ENCODE measurements at places on chromosomes 7 and 10.

- no peak for DNase-seq
These were observed 7.7 kb downstream of the GRM8 start for GRCh38 chr7:127245002-127245401.

DNA sequence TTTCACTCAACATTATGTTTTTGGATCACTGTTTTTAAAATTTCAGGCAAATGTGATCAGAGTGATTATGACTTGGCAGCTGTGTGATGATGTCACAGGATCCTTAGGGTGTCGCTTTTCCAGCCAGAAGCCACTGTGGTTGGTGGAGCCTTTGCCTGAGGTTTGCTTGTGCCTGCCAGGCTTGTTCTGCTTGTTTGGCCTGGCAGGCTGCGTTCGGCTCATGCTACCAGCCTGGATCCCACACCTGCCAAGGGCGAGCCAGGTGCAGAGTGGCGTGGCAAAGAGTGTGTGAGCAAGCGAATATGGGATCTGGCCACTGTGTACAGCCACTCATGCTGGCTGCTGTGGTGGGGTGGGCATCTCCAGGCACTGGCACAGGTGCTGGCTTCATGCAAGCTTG lies 55.7 kb downstream of the ADK start:
- peak; percentile 19 for DNase-seq

GRCh38 chr7:135217645-135218509 lies 6.6 kb upstream of the WDR91 start:
- DNase-seq, result no peak

DNA sequence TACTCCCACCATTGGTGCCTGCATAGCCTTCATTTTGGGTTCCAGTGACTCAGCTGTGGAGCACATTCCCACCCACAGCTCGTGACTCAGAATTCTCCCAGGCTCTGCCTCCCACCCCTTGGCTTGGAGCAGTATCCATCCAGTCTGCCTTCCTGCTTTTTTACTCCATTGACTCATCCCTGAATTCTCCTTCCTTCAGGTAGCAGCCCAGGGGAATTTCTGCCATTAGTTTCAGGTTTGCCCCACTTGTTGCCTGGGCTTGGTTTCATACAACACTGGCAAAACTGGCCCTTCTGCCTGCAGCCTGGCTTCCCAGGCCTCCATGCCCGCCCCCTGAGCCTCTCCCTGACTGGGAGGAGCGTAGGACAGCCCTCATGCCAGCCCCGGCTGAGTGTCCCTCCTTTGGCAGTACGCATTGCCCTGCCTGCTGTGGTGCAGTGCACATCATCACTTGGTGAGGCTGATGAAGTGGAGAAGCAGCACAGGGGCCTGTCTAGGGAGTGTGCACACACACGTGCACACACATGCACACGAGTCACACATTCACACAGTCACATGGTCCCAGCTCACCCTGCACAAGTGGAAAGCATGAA lies 55.0 kb downstream of the SNX10 start:
- no peak for DNase-seq

GRCh38 chr10:26437637-26438461 lies at the start of gene APBB1IP:
Gene APBB1IP, plus strand, starts transcription at chr10:26438341. Its CDS starts 53,986 bp downstream, at chr10:26492327.
- peak; percentile 86 for DNase-seq

- DNase-seq, result no peak
These were observed 91.4 kb downstream of the CDK13 start for GRCh38 chr7:40041456-40041855.

DNA sequence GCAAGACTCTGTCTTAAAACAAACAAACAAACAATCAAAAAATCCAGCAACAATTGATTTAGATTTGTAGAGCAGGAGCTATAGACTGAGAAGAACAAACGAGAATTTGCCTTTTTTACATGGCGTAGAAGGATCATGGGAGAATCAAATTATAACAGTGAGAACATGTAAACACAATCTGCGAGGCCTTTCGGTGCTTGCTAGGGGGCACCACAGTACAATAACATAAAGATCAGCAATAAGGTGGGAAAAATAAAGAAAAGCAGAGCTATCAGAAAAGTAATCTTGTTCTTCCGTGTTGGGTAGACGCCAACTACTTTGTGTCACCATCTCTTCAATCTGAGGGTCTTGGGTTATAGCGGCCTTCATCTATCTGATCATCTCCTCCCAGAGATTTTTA lies 82.2 kb downstream of the NOD1 start:
- DNase-seq, result no peak

GRCh38 chr10:90911133-90912051 lies 9.5 kb downstream of the ANKRD1 start:
- peak; percentile 30 for DNase-seq

- no peak for DNase-seq
These were observed 32.8 kb downstream of the TMEM60 start for GRCh38 chr7:77765481-77765880.

DNA sequence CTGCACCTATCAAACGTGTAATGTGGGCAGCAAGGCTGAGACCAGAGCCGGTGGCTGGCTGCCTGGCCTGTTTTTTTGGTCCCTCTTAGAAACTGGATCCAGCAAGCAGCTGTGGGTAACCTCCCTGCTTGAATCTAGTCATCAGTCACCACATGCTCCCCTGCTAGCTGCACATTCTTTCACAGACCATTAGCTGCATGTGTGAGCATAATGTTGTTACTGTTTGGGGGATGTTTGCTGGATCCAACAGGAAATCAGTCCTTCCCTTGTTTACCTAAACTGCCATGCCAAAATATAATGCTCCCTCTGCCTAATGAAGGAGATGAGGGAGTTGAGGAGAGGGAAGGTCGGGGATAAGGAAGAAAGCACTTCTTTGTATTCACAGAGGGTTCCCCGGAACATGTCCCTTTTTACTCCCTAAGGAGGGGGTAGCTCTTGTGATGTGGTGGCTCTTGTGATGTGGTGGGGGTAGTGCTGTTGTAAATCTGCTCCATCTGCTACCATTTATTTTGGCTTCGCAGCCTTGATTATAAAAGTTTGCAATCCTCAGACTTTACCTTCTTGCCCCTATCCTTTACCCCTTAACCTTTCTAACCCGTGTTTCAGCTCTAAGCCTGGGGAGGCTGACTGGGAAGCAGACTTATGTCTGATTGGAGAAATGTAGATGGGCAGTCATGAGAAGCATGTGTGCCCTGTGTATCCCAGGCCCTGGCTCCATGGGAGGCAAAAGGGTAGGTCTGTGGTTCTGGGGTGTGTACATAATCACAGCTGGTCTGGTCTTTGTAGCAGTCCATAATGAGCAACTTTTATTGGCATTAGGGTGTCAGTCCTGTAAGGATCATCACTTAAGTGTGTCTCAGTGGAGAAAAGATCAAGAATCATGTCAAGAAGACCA lies 20.8 kb downstream of the LOXL4 start:
- DNase-seq, result peak; percentile 68

DNA sequence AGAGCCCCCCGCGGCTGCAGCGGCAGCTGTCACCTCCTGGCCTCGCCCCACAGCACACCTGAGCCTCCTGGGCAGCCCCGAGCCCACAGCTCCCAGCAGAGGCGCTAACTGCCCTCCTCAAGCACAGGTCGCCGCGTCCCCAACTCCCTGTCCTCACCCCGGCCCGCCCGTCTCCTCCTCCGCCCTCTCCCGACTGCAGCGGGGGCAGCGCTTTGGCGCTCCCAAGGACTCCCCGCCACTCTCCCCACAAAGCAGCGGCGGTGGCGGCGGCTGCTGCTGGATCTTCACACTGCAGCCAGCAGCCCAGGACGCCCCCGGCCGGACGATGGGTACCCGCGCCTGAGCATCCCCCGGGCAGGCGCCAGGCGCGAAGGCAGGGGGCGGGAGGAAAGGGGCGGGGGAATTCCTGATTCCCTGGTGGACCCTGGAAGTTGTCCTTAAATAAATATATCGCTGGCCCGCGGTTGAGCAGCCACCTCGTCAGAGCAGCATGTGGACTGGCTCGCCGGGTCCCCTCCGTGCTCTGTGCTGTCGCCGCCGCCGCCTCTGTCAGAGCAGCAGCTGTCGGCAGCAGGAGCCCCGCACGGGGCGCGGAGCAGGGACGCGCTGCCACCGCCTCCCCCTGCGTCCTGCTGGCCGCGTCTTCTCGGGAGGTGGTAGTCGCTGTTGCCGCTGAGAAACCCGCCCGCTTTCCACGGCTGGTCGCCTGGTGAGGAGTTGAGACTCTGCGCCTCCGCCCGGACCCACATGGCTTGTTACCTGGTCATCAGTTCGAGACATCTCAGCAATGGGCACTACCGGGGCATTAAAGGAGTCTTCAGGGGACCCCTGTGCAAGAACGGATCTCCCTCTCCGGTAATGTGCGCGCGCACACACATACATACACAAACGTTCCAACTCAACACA lies at the start of gene ZNF804B:
Gene ZNF804B, plus strand, starts transcription at position 471 of the 906 bp plus-strand sequence. Its CDS starts 277 bp downstream, at position 748.
- DNase-seq, result peak; percentile 10

GRCh38 chr10:126928274-126928673 lies 23.0 kb downstream of the DOCK1 start:
- DNase-seq, result no peak

GRCh38 chr7:7185371-7185989 lies 3.1 kb downstream of the C1GALT1 start:
- no peak for DNase-seq

DNA sequence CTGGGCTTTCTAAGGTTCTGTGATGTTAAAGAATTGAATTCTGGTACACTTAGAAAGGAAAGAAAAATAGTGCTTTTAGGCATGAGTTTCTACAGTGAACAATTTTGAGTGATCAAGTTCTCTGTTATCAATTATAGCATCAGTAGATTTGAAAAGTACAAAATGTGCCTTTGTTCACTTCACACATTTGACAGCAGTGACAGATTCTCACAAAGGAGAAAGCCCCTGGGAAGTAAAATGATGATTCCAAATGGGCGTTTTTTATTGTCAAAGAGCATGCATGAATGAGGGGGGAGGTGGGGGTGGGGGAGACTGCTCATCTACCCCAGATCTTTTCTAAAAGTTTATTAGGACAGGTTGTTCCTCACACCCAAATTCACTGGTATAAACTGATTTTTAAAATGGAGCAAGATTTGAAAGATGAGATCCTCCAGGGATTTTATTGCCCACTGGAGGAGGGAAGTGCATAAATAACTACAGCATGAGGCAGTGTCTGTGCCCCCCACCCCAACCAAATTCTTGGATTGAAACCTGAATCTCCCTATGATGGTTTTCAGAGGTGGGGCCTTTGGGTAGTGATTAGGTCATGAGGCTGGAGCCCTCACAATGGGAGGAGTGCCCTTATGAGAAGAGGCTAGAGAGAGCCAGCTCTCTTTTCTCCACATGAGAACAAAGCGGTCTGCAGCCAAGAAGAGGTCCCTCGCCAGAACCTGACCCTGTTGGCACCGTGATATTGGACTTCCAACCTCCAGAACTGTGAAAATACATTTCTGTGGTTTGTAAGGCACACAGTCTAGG lies 79.5 kb downstream of the AOAH start:
- no peak for DNase-seq

- no peak for DNase-seq
These were observed 30.9 kb downstream of the GIMAP8 start for GRCh38 chr7:150481186-150481920.

- no peak for DNase-seq
These were observed 32.9 kb upstream of the BPGM start for GRCh38 chr7:134613623-134614347.

DNA sequence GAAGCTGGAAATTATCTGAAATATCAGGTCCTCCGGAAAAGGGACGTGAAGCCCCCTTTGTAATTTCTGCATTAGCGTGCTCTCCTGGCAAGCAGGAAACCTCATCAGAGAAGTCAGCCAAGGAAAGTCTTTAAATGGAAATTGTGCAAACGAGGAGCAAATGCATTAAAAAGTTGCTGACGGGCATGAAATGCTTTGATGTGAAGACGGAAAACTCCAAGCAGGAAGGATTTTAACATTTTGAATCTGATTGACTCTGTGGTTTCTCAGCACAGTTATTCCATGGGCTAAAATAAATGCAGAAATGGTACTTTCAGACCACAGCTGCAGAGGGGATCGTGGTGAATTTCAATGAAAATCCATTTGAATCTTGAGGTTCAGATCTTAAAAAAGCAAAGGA lies 167.8 kb downstream of the AHR start:
- DNase-seq, result no peak

DNA sequence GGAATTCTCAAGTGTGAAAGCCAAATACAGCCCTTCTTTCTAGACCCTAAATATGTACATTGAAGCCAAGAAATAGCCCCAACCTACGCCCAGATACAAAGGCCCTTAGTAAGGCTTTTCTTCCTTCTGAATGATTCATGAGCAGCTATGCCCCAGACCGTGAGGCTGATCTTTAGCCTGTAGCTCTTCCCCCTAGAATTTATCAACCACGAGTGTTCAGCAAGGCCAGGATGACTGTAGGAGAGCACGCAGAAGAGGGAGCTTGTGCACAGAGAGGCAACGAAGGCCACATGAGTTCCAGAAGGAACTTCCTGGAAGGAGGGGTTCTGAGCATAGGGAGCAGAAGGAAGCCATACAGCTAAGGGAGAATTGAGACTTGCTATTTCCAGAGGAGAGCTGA lies 53.0 kb upstream of the HABP2 start:
- no peak for DNase-seq

- no peak for DNase-seq
These were observed 25.9 kb downstream of the ADAMTS14 start for GRCh38 chr10:70698211-70698610.

GRCh38 chr10:76311752-76312636 lies 880.6 kb downstream of the LRMDA start:
- no peak for DNase-seq

GRCh38 chr10:132299371-132300336 lies 8.1 kb downstream of the STK32C start:
- no peak for DNase-seq

GRCh38 chr10:89609833-89610346 lies 35.2 kb downstream of the PANK1 start:
- no peak for DNase-seq

DNA sequence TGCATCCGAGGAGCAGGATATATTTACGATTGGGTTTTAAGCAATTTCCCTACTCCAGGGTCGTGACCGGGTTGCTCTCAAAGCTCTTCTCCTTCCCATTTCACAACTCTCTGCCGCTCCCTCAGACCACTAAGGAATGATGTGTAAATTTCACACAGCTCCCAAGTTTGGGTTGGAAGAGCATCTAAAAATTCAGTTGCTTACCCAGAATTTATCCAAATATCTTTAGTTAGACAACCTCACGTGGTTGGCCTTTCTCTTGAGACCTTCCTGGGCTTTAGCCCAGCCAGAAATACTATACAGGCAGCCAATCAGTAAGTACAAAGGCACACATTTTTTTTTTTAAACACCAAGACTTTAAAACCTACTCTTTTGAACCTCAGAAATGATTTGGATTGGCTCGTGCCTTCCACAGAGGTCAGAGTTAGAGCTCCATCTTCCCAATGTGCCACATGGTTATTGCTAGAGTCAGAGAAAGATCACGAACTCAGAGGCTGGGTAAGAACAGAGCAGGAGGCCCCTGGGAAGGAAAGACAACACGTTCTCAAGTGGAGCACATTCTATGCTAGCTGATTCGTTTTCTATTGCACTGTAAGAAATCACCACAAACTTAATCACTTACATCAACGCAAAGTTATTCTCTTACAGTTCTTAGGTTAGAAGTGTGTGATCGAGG lies 335.4 kb upstream of the MGMT start:
- no peak for DNase-seq

GRCh38 chr10:50595785-50596184 lies 28.0 kb downstream of the SGMS1 start:
- DNase-seq, result no peak
